ENCODE measurements at places on chromosomes 6 and 20.

DNA sequence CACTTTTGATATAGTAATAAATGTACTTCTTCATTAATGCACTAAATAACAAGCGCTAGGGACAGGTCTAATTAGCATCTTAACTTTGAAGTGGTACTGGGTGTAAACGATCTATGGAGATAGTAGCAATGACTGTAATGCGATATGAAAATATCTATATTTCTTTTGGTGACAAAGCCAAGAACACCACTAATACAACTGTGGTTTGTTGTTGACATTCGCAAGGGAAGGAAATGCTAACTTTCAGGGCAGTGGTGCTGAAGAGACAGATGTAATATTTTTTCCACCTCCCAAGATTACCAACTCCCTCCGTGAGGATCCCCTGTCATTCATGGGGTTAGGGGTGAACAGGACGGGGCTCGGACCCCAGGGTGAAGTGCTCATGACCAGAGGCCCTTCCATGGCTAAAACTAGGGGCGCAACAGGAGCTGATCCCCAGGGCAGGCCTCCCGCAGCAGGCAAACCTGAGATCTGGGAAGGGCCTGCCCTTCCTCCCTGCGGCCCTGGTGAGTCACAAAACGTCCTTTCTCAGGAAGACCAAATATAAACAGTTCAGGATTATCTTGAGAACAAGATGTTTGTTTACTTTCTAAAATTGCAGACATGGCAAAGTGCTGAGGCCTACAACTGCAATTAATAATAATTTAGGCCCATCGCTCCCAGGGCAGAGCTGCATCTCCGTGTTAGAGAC lies 65.0 kb upstream of the TOX2 start:
- no peak for DNase-seq

DNA sequence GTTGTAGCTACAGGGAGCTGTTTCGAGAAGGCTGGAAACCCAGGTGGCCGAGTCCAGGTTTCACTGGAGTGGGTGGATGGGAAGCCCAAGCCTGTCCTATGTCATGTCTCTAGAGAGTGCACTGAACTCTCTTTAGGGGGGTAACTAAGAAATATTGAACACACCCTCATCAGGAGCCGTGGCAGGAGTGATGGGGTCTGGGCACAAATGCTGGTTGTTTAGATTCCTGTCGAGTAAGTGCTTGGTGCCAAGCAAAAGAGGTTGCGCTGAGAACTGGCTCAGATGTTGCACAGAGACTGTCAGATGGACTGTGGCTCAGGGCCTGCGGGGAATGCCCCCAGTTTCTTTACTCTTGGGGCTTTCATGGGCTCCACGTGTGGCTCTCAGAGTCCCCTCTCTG lies 7.3 kb upstream of the FAM209A start:
- no peak for DNase-seq

- no peak for DNase-seq
These were observed 233.8 kb downstream of the SIM1 start for GRCh38 chr6:100230953-100231316.

GRCh38 chr6:31639449-31639861 lies 13.0 kb downstream of the BAG6 start:
- DNase-seq = no peak

DNA sequence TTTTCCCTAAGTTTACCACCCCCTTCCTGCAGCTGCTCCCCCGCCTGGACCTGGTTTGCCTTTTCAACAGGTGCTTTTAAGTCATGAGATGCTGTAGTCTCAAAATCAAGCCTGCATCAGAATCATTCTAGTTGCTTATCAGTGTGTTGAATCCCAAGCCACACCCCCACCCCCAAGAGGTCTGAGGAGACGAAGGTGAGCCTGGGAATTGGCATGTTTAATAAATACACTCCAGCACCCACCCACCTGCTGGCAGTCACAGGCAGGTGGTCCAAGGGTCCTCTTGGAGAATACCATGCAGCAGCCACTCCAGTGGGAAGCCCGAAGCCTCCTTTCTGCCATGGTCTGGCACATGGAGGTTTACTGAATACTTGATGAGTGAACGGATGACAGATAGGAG lies 1.1 kb upstream of the ADIG start:
- no peak for DNase-seq

- no peak for DNase-seq
These were observed 30.6 kb upstream of the FOXC1 start for GRCh38 chr6:1579096-1579495.

DNA sequence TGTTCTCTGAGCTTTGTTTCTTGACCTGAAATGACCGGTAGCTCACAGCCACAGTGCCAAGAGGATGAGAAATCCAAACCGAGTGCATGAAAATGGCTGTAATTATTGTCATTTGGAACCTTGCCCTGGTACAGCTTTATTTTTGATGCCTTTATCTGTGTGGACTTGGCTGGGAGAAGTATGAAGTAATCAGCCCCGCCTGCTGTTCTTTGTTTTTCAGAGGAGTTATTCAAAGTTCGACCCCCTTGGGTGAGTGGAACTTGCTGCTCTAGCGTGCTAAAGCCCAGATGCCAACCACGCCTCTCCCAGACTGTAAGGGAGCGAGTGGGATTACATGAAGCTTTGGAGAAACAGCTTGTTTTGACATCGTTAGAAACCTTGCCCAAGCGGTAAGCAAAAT lies 48.3 kb downstream of the ECT2L start:
- no peak for DNase-seq

DNA sequence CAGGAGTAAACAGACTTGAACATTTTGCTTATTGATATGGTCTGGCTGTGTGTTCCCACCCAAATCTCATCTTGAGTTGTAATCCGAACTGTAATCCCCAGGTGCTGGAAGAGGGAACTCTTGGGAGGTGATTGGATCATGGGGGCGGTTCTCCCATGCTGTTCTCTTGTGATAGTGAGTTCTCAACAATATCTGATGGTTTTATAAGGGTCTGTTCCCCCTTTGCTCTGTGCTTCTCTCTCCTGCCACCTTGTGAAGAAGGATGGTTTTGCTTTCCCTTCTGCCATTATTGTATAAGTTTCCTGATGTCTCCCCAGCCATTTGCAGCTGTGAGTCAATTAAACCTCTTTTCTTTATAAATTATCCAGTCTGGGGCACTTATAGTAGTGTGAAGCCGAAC lies 40.0 kb downstream of the MYLIP start:
- no peak for DNase-seq

DNA sequence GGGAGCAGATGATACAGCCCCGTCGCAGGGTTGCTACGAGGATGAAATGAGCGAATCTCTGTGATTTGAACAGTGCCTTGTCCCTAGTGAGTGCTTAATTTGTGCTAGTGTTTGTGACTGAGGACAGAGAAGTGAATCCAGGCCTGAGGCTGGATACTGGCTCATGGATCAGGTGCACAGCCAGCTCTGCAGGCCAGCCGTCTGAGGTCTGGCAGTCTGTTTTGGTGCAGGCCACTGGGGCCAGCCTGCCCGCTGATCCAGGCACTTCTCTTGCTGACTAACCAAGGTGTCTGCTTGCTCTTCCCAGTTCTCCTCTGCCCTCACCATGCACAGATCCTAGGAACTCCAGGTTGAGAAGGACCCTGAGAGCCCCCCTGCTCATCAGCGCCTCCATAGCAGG lies 181.0 kb downstream of the LRFN2 start:
- no peak for DNase-seq

- peak; percentile 72 for DNase-seq
These were observed 4.2 kb upstream of the CTSZ start for GRCh38 chr20:59010995-59011873.

GRCh38 chr20:4837760-4838159 lies 116.1 kb downstream of the PRND start:
- no peak for DNase-seq

DNA sequence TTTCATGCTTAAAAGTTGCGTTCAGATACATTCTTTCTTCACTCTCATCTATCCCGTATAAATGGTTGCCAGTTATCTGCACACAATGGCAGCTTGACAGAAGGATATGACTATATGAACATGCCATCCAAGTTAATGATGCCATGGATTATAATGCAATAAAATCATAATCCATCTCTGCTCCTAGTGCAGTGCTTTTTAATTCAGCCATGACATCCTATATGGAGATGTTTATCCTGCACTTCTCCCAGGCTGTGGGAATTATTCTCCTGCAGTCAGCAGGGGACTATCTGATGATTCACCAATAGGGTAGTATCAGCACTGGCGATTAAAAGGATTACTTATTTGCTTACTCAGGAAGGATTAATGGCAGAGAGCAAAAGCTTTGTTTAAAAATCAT lies 273.8 kb downstream of the SAMD5 start:
- DNase-seq = peak; percentile 38

DNA sequence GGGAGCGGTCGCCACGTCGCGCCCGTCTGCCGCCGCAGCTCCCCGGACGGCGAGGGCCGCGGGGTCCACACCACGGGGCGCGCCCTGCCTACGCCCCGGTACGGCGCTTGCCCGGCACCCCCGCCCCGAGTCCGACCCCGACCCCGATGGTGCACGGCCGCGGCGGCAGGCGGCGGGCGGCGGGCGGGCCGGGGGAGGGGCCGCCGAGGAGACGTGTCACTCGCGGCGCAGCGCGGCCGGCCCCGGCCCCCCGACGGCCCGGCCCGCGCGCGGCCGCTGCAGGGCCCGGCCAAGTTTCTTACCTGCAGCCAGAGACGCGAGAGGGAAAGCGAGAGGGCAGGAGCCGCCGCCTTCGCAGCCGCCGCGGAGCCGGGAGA lies 328 bp downstream of the RRBP1 start:
- no peak for DNase-seq

- peak; percentile 90 for DNase-seq
These were observed 83.4 kb downstream of the JARID2 start for GRCh38 chr6:15329197-15329671.

- DNase-seq = no peak
These were observed 738.4 kb downstream of the DHX35 start for GRCh38 chr20:39700528-39700927.

DNA sequence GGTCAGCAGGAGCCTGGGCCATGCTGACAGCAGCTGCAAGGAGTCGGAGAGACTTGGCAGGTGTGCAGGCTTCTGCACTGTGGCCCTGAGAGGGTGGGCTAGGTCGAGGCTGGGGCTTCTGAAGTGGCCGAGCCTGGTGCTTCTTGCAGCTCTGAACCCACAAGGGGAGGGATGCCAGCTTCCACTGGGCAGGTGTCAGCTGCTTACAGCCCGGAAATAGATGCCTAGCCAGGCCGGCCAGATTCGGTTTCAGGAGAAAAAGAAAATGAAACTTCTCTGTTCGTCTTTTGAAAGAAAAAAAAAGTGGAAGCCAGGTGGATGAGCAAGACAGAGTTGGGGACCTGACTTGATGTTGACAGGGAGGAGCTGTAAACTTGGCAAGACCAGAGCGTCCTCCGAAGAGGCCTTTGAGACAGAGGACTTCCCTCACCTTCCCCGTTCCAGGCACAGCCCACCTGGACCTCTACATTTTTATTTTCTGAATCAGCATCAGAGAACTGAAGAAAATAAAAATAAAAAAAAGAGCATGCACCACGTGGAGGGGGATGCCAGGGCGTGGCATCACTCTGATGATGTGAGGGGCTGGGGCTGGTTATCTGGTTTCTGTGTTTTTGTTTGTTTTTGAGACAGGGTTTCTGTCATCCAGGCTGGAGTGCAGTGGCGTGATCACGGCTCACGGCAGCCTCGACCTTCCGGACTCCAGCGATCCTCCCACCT lies at the start of gene ZBP1:
Gene ZBP1, minus strand, starts transcription at position 153 of the 717 bp plus-strand sequence. Its CDS starts 131 bp downstream, at position 22.
- no peak for DNase-seq

GRCh38 chr6:79011940-79012339 lies 66.1 kb downstream of the PHIP start:
- DNase-seq = no peak

DNA sequence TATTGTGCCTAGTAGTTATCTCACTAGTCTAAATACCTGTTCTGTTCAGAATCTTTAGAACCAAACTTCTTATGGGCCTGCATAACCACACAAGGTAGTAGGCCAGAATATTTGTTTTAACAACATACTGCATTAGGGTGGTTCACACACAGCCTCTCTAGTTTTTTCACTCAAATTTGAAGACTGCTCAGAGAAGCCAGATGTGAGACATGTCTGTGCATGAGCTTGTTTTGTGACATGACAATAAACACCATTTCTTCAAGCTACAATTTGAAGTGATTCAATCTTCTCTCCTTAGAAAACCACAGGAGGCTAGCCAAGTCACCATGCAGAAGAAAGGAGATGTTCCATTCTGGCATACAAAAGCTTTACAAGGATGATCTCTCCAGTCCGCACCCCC lies 135.6 kb downstream of the MMS22L start:
- no peak for DNase-seq

GRCh38 chr20:61806314-61806713 lies 259.4 kb downstream of the TAF4 start:
- no peak for DNase-seq

GRCh38 chr6:7108964-7109836 lies 1.4 kb downstream of the RREB1 start:
- no peak for DNase-seq

- DNase-seq = no peak
These were observed 26.2 kb downstream of the CYP39A1 start for GRCh38 chr6:46626228-46626909.

GRCh38 chr6:5657684-5658430 lies 348.9 kb downstream of the NRN1 start:
- no peak for DNase-seq

GRCh38 chr6:76275746-76276145 lies 203.3 kb upstream of the IMPG1 start:
- no peak for DNase-seq

DNA sequence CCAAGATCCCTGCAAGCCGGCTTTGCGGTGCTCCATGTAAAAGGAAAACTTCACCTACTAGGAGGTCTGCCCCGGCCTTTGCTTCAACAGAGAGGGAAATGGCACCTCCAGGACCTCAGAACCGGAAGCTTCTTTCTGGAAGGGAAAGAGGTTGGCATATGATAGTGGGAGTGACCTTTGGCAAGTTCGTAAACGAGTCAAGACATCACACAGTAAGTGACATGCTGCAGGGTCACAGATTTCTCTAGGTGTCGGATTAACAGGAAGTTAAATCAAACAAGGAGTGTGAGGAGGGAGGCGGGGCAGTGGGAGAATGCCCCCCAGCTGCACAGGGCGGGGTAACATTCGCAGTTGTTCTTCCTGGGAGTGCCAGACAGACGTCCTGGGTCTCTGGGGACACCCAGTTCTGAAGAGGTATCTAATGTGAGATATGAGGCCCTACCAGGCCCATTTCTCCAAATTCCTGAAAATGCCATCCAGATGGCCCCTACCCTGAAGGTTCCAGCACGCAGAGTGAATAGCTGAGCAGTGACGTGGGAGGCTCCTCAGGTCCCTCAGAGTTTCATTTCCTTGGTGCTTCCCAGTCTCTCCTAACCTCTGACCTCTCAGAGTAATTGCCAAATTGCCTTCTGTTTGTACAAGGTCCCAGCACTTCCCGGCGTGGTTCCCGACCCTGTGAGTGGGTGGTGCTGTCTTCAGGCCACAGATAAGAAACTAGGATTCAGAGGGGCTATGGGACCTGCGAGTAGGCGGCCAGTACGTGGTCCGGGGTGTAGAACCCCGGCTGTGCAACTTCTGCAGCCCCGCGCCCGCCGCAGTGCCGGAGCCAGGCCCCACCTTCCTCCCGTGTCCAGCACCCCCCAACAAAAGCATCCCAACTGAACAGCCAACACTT lies 1.9 kb downstream of the RRBP1 start:
- DNase-seq = peak; percentile 73

- no peak for DNase-seq
These were observed 227.9 kb downstream of the LAMA2 start for GRCh38 chr6:129110690-129111343.

- DNase-seq = no peak
These were observed 3.9 kb upstream of the MRGBP start for GRCh38 chr20:62792182-62792939.

- no peak for DNase-seq
These were observed 2.6 kb downstream of the DEFB113 start for GRCh38 chr6:49966823-49967222.
